ENCODE measurements at places on chromosomes 3 and 15. TPM values are rescaled to one million over a fixed set of nuclear protein-coding genes. Genes with fewer than 3 reads are reported as not detected.

DNA sequence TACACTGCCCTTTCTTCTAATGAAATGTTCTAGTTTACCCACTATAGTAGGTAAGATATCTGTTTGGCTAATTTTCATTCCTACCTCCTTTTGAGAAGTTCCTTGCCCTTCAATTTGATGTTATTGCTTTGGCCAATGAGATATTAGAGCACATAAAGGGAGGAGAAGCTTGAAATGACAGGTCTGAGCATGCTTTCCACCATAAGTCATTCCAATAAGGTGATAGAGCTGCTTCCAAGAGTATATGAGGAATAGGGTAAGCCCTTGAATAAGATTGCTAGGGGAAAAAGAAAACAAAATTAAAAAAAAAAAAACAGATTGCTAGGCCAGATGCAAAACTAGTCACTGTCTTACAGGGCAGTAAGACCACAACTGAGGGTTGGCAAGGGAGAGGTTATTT is 78.9 kb upstream of the TRIM42 start:
- no peak for DNase-seq

The SUSD5 gene
- under 0.01 TPM for polyA plus RNA-seq

The TP63 gene
- not detected for polyA plus RNA-seq

DNA sequence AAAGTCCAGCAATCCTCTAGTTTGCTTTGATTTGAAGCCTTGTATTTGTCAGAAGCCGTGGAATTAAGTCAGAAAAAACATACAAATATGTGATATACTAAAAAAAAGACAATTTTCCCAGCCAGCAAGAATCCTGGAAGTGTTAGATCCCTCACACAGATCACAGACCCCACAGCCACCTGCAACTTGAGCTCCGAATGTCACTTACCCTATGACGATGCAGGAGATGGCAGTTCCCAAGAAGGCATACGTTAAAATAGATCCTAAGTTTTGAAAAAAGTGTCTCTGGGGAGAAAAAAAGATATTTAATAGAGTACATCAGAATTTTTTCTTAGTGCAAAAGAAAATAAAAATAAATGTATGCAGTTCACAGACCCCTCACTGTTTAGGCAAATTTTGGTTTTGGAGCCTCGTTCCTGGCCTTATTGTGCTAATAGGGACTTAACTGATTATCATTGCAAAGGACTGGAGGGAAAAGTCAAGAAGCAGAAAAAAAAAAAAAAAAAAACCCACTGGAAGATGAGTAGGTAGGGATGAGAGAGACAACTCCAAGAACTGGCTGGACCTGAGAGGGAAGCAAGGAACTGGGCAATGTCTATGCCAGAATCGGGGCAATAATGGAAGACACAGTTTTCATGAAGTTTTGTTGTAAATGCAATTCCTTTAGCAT is 53.3 kb downstream of the SLC9A9 start:
- no peak for DNase-seq

- DNase-seq = no peak
Measured at GRCh38 chr15:90545095-90545494, 15.4 kb downstream of the CRTC3 start.

The PARP15 gene
- not detected for polyA plus RNA-seq

- DNase-seq = no peak
Measured at GRCh38 chr15:65906396-65906795, 37.1 kb downstream of the RAB11A start.

DNA sequence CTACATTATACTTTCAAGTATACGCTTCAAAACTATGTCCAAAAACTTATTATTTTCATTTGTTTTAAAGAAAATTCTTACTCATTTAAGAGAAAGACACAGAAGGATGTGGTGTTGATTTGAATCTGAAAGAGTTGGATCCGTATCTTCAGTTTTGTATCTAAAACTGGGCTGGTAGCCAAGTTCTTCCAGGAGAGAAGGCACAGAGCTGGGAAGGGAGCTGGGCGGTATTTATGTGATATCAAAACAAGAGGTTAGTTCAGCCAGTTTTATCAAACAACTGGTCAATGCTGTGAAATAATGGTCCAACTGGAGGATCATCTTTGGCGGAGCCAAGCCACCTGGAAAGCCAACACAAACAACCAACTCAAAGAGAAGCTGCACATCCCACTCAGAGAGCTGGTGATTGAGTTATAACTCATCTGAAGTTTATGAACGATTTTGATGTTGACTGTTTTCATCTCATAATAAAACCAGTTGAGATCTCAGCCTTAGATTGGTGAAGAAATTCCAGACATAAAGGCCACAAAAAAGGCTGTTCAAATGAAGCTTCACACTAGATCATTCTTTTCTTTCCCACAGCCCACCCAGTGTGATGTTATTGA is 489.6 kb upstream of the RASGRP1 start:
- no peak for DNase-seq

DNA sequence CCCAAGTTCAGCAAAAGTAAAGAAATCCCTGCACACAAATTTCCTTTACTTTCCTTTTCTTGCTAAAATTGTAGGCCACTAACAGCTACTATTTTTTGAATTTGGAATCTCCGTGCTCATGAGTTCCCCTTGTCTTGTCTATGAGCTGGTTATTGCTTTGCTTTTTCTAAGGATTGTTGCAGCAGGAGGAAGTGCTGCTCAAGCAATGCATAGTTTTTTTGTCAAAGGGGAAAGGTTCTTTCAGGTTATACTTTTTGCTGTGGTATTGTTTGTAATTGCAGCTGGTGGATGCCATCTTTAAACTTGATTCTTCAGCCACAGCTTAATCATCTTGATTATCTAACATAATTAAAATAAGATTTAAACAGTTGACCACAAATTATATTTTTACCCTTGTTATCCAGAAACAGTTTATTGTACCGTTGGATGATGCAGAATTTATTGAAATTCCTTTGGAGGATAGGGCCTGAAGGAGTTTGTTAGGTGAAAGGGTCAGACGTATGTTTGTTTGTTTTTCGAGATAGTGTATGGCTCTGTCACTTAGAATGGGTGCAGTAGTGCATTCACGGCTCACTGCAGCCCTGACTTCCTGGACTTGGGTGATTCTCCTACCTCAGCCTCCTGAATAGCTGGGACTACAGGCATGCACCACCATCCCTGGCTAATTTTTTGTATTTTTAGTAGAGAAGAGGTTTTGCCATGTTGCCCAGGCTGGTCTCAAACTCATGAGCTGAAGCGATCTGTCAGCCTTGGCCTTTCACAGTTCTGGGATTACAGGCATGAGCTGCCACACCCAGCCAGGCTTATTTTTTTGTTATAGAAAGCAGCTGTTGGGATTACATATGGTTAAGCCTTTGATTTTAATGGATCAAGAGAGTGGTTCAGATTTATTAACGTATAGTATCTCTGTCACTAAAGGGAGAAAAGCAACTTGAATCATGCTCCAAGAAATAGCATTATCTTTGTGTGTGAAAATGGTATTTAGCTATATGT is 11.7 kb downstream of the MGA start:
- DNase-seq = no peak

GRCh38 chr15:70172566-70173225 is 75.0 kb upstream of the TLE3 start:
- DNase-seq = no peak

The ALDH1L1 gene
- 7.2 TPM for polyA plus RNA-seq

DNA sequence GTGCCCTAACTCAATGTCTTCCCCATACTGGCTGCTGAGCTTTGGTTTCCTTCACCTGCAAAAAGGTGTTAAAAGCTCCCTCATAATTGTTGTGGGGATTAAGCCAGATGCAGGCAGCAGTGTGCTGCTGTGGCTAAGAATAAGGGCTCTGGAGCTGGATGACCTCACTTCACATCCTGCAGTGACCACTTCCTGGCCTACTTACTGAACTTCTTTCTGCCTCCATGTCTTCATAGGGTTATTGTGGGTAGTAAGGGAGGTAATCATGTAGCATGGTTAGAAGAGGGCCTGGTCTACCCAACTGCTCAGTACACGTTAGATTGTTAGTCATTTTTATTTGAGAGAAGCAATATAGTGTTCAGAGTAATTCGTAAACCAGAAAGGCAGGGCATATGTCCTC is 18.4 kb downstream of the GYG1 start:
- DNase-seq = no peak

DNA sequence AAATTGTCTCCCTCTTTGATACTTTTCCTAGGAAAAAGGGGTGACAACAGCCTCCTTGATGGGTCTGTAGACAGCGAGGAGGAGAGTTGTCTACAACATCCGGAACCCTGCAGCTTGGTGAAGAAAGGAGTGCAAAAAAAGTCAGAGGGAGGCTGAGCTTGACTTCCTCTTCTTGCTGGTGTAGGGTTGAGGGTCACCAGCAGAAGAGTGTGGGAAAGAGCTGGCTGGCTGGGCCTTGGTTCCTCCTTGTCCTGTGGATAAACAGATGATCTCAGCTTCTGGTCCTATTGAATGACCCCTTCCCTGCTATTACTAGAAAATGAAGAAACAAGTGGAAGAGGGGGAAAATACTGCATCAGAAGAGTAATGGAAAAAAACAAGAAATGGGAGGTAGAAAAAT is 20.4 kb downstream of the SLC7A14 start:
- no peak for DNase-seq

GRCh38 chr3:177402533-177402932 is 205.3 kb upstream of the TBL1XR1 start:
- no peak for DNase-seq

DNA sequence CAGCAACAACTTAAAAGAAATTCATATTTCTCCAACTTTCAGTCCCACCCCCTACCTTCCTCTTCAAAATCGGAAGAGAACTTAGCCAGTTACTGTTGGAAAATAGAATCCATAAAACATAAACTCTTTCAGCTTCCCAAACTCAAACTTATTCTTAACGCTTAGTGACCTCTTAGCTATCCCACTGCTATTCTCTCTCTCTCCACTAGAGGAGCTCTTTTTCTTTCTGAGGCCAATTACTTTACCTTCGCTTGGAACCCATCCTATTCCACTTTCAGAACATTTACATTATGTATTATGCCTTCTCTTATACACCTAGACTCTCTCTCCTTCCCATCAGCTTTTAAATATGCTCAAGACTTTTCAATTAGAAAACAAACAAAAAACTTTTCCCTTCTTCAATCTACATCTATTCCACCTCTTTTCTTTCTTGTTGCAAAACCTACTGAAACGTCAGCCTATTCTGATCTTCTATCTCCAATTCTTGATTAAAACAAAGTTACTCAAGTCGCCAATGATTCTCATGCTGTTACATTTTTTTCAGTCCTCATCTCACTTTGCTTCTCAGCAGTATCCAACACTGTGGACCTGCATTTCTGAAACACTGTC is 13.4 kb upstream of the GHSR start:
- no peak for DNase-seq

GRCh38 chr3:184954251-184954650 is 142.3 kb downstream of the VPS8 start:
- DNase-seq = no peak

The P2RY1 gene
- polyA plus RNA-seq = 4.1 TPM

The OR5K2 gene
- polyA plus RNA-seq = not detected

GRCh38 chr15:83927704-83928391 is 273.9 kb downstream of the ADAMTSL3 start:
- no peak for DNase-seq

The SSR3 gene
- polyA plus RNA-seq = 102 TPM

- peak; percentile 65 for DNase-seq
Measured at GRCh38 chr3:170907637-170908234, 701 bp downstream of the EIF5A2 start.

The FSIP1 gene
- 12.6 TPM for polyA plus RNA-seq

GRCh38 chr3:48238531-48239085 is 2.3 kb upstream of the ZNF589 start:
- peak; percentile 45 for DNase-seq

- no peak for DNase-seq
Measured at GRCh38 chr3:122101646-122102045, 46.5 kb downstream of the CD86 start.

- DNase-seq = no peak
Measured at GRCh38 chr3:51386159-51386851, 1.2 kb downstream of the MANF start.

- DNase-seq = peak; percentile 99
Measured at GRCh38 chr3:64685800-64686445, 1.9 kb downstream of the ADAMTS9 start.

GRCh38 chr3:94162700-94163099 is 99.8 kb downstream of the NSUN3 start:
- DNase-seq = no peak
